ENCODE measurements at places on chromosomes 16 and 17.

DNA sequence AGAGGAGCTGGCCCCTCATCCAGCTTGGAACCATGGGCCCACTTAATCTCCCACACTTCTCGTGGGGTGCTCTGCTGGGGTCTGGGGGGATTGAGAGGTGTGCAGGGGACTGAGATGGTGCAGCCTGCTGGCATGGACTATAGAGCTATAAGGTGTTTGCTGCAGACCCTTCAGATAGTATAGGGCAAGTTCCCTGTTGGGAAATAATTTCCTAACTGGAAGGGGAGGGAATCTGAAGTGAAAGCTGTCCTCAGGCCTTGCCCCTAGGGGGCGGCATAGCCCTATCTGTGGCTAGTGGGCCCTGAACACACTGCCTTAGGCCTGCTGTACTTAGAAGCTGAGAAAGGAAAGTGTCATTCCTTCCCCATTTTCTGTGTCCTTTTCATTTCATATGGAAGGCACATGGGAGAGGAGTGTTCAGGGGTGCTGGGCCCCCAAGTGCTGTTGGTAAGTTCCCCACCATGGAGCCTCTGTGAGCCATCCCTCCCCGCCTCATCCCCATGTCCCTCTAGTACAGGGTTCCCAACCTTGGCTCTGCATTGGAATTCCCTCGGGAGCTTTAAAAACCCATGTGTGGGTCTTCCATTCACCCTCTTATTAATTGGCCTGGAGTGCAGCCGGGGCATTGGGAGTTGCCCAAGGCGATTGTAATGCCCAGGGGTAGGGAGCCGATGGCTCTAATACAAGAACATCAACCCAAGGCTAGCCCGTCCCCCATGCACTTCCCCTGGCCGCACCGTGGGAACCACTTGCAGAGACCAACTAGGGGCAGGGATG is 19.7 kb downstream of the GOSR2 start:
- DNase-seq = no peak

GRCh38 chr16:87203060-87203656 is 114.0 kb downstream of the C16orf95 start:
- DNase-seq = no peak

- no peak for DNase-seq
These were observed 22.4 kb downstream of the CCDC182 start for GRCh38 chr17:57722704-57723043.

DNA sequence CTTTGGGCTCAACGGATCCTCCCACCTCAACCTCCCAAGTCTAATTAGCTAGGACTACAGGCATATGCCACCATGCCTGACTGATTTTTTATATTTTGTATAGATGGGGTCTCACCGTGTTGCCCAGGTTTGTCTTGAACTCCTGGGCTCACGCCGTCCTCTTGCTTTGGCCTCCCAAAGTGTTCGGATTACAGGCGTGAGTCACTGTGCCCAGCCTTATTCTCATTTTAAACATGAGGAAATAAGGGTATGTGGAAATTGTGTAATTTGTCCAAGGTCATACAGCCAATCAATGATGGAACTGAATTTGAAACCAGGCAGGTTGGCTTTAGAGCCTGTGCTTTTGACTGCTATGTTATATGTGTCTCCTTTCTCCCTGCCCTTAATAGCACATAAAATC is 27.4 kb upstream of the AQP8 start:
- DNase-seq = no peak

DNA sequence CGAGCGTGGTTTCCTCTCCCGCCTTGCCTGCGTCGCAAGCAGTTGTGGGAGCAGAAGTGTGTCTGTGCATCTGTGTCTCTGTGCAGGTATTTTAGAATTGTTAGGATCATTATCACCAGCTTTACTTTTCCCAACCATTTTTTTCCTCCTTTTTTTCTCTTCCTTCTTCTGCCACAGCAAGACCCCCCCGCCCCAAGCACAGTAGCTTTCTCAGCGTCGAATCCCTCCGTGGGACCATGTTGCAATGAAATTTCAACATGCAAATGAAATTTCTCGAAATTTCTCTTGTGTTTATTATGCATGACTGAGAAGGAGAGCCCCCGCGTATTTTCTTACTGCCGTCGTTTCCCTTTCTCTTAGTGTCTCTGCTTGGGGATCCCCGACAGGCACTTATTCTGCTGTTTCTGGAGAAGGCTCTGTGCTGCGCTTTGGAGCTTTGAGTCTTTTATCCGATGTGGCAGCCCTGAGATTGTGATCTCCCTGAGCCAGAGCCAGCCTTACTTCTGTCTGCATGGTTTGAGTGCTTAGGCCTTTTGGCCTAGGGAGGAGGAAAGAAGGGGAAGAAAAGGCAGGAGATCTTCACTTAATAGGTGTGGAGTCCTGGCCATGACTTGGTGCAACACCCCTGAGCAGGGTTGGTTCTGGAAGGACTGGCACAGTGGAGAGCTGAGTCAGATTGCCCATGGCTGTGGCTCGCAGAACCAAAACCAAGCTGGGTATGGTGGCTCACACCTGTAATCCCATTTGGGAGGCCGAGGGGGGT is 5.0 kb downstream of the ARMC7 start:
- DNase-seq = no peak
